ENCODE measurements at places on chromosomes 7 and 10.

- DNase-seq: peak; percentile 90
Measured at GRCh38 chr7:95549818-95550529, 46.3 kb downstream of the PDK4 start.

DNA sequence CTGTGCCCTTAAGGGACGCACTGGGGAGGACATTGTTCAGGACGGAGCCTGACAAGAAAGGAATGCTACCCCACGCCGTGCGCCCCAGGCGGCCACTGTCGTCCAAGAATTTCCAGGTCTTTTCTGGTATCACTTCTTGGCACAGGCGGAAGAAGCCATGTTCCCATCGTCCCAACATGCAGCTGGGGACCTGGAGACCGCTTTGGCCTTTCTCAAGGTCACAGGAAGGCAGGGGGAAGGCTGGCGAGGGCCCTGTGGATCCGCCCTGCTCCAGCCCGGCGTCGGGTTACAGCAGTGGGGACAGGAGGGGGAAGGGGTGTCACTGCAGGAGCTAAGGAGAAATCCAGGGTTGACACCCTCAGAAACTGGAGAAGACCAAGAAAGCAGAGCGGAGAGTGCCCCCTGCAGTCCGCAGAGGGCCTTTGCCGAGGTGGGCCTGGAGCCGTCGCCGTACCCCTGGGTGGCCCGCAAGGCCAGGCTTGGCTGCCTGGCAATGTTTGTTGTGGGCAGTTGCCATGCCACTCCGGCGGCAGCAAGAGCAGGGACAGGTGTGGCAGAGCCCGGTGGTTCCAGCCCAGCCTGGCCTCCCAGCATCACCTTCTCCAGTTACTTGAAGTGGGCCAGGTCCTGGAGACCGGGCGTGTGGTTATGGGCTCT lies 104.1 kb downstream of the LHPP start:
- no peak for DNase-seq

DNA sequence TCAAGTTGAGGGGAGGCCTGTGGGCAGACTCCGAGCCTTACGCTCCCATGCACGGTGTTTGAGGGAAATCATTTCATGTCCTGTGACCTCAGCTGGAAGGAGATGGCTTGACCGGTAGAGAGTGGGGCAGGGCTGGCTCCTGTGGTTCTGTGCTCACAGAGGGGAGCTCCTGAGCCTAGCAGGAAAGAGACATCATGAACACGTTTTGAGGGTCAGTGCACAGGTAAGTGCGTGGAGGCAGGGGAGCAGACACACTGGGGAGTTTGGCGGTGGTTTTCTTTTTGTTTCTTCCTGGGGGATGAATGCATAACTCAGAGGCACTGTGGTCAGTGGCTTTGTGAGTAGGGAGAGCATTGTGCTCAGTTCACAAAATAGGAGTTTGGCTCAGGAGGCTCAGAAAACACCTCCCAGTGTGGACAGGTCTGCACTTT lies 22.5 kb downstream of the ADCY1 start:
- DNase-seq: no peak

- no peak for DNase-seq
Measured at GRCh38 chr10:49310460-49310859, 11.5 kb downstream of the C10orf71 start.

DNA sequence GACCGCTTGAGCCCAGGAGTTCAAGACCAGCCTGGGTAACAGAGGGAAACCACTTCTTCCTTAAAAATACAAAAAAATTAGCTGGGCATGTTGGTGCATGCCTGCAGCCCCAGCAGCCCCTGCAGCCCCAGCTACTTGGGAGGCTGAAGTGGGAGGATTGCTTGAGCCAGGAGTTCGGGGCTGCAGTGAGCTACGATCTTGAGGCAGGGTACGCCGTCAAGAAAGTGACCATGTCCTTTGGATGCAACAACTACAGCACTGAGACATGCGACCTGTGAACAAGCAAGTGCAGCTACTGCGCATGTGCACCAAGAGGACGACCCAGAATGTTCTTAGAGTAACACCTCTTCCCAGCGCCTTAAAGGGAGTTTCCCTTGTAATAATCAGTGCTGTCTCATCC lies 66.6 kb upstream of the ZNF479 start:
- DNase-seq: no peak

- no peak for DNase-seq
Measured at GRCh38 chr7:140060788-140061606, 1.8 kb downstream of the PARP12 start.

GRCh38 chr7:98133181-98133580 lies 26.5 kb downstream of the LMTK2 start:
- peak; percentile 66 for DNase-seq

Data from RCC 7860 (cell line).